ENCODE measurements at places on chromosomes 5 and 9. TPM values are rescaled to one million over a fixed set of nuclear protein-coding genes. Genes with fewer than 3 reads are reported as not detected.
A peak's percentile ranks its signal among the peaks of the same experiment; 100 is the strongest.

- no peak for DNase-seq
These were observed 86.3 kb upstream of the GRHPR start for GRCh38 chr9:37336150-37336549.

- no peak for DNase-seq
These were observed 122.8 kb downstream of the ARHGEF28 start for GRCh38 chr5:73748510-73749400.

DNA sequence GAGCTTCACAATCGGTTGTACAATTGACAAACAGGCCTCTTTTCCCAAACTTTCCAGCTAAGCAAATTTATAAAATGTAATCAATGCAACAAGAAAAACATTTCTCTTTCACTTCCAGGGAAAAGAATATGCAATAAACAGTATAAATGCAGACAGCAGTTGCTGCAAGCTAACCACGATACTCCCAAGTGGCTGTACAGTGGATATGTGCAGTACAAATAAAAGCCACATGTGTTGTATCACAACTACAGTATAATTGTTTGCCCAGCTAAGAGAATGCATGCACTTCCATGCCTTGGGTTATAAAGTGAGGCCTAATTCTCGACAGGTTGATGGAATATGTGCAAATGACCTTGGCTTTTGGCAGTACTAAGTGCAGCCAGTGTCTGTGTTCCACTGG, 16.7 kb upstream of the PDCL start:
- DNase-seq = no peak

GRCh38 chr5:8633696-8634095, 764.7 kb downstream of the MTRR start:
- DNase-seq = no peak

- peak; percentile 5 for DNase-seq
These were observed 841.9 kb upstream of the ACO1 start for GRCh38 chr9:31542384-31543055.

- DNase-seq = no peak
These were observed 217.5 kb downstream of the DENND1A start for GRCh38 chr9:123712399-123712798.

DNA sequence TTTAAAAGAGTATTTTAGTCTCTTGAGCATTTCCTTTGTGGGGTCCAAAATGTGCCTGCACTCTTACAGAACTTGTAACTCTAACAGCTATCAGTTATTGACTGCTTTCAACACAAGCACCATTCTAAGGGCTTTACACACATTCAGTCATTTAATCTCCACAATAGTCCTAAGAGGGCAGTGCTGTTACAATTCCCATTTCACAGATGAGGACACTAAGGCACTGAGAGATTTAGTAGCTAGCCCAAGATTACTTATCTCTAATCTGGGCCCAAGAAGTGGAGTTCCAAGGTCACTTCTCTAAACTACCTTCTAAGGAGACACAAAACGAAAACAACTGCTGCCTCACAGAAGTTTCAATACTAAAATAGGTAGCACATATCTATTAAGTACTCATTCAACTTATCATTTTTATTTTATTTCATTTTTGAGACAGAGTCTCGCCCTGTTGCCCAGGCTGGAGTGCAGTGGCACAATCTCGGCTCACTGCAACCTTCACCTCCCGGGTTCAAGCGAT, 275.2 kb downstream of the CWC27 start:
- DNase-seq = no peak

GRCh38 chr9:113875459-113876150, 504 bp upstream of the ZNF618 start:
- no peak for DNase-seq

- no peak for DNase-seq
These were observed 1.2 kb downstream of the PDE8B start for GRCh38 chr5:77211691-77212047.

GRCh38 chr5:82332064-82332855, 54.1 kb upstream of the RPS23 start:
- DNase-seq = no peak

GRCh38 chr9:16688814-16689213, 181.7 kb downstream of the BNC2 start:
- no peak for DNase-seq

- DNase-seq = no peak
These were observed 5.9 kb downstream of the AK1 start for GRCh38 chr9:127871531-127871930.

- no peak for DNase-seq
These were observed 233.4 kb downstream of the RAB3C start for GRCh38 chr5:58816181-58816731.

- DNase-seq = no peak
These were observed 160.2 kb downstream of the ARHGEF28 start for GRCh38 chr5:73786043-73786831.

DNA sequence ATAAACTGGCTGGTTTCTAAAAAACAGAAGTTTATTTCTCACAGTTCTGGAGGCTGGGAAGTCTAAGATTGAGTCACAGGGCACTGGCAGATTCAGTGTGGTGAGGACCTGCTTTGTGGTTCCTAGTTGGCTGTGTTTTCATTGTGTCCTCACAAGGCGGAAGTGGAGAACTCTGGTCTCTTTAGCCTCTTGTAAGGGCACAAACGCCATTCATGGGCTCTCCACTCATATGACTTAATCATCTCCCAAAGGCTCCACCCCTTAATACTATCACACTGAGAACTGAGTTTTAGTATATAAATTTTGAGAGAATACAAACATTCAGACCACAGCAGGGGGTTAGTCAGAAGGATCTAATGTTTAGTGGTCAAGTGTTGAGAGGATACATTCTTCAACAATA, 208.2 kb downstream of the SEC61B start:
- DNase-seq = peak; percentile 2

- no peak for DNase-seq
These were observed 209.3 kb downstream of the GAPVD1 start for GRCh38 chr9:125470767-125471580.

GRCh38 chr9:27047136-27047535, 41.7 kb upstream of the LRRC19 start:
- DNase-seq = no peak

DNA sequence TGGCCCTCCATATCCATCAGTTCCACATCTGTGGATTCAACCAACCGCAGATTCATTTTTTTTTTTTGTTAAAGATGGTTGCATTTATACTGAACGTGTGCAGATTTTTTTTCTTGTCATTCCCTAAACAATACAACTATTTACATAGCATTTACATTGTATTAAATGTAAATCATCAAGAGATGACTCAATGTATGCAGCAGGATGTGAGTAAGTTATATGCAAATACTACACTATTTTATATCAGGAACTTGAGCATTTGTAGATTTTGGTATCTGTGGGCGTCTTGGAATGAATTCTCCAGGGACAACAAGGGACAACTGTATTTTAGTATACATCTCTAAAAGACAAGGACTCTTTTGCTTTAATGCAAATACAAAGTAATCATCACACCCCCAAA, 299.2 kb upstream of the ZNF608 start:
- no peak for DNase-seq

SGCD gene
- total RNA-seq = 2.4 TPM

SOHLH1 gene
- total RNA-seq = not detected

TXNDC8 gene
- not detected for total RNA-seq

PROB1 gene
- 0.58 TPM for total RNA-seq

C9orf50 gene
- total RNA-seq = not detected

GPR151 gene
- not detected for total RNA-seq

FOXD4 gene
- total RNA-seq = 0.35 TPM

LRRC14B gene
- total RNA-seq = not detected

Data from T-cell (primary cell).